Retinal pigment epithelial cell (primary cell): ENCODE measurements at places on chromosomes 1 and 21.

- DNase-seq, result no peak
These were observed 123.8 kb downstream of the PRDM16 start for GRCh38 chr1:3192825-3193224.

GRCh38 chr1:30950053-30950452 lies 41.5 kb upstream of the SDC3 start:
- no peak for DNase-seq

GRCh38 chr1:165431079-165431478 lies 13.8 kb downstream of the RXRG start:
- DNase-seq, result no peak

GRCh38 chr21:35678393-35678792 lies 381.9 kb downstream of the SETD4 start:
- DNase-seq, result no peak

DNA sequence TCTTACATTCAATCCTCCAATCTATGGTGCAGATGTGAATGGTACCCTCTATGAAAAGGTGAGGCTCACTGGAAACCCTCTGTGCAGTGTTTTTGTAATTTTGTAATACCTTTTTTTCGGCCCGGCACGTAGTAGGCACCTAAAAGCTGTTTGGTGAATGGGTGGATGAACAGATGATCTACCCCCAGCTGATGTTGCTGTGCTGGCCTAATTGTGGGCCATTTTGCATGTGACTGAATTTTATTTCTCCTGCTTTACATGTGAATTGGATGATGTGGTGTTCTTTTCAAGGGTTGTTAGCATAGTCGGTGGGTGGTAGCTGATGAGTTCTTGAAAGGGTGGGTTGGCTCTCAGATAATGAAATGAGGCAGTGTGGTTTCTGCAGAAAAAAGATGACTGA lies 10.4 kb downstream of the KDM4A start:
- DNase-seq, result no peak

- DNase-seq, result no peak
These were observed 31.1 kb upstream of the DNASE2B start for GRCh38 chr1:84367219-84367618.

GRCh38 chr1:33918368-33918767 lies 54.5 kb downstream of the HMGB4 start:
- no peak for DNase-seq

- no peak for DNase-seq
These were observed 79.1 kb upstream of the KCNE2 start for GRCh38 chr21:34284666-34285065.

- no peak for DNase-seq
These were observed 30.0 kb downstream of the CAPZB start for GRCh38 chr1:19455353-19455752.

DNA sequence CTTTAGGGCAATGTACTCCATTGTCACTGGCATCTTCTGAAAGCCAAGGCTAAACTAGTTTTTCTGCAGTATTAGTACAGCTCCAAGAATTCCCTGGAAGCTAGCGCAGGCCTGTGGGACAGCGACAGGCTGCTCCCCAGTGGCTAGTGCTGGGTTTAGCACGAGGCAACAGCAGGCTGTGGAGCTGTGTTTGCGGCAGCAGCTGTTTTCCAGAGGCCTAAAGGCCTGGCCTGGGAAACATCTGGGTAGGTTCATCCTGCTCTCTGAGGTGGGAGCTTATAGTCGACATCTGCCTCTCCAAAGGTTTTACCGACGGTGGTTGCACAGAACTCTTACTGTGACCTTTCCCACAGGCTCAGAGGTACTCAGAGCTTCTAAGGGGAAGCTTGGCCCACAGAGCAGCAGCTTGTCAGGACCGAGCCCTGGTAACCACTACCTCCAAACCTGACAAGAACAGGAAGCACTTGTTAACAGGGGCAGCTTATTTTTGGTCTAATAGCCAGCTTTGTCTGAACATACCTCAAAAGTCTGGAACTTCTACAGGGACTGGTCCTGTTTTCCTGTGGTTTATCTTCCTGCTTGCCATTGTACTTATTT lies 17.2 kb downstream of the CC2D1B start:
- no peak for DNase-seq

GRCh38 chr1:82604524-82604923 lies 803.8 kb downstream of the ADGRL2 start:
- no peak for DNase-seq

- DNase-seq, result no peak
These were observed 15.3 kb upstream of the TRNAU1AP start for GRCh38 chr1:28537457-28538199.

DNA sequence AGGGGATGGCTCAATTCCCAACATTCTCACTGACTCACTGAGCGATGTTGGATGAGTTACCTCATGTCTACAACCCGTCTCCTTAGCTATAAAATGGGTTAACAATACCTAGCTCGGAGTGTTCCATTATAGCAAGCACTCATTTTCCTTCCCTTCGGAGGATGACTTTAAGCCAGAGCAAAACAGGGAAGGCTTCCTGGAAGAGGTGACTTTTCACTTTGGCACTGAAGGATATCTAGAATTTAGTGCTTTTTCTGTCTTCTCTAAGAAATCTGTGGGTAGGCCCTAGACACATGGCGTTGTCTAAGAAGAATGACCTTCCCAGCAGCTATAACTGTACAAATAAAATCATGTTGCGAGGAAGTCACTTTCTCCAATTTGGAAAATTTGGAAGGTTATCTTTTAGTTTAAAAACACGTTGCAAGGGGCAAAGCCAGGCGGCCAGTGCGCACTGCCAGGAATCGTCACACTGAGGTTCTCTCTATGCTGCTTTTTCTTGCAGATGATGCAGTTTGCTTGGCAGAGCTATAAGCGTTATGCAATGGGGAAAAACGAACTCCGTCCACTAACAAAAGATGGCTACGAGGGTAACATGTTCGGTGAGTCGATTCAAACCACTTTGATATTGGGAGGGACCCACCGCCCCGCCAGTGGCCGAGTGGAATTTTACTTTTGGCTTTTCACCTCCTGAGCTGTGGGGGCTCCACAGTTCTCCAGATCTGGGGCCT lies 69.5 kb downstream of the MAN1C1 start:
- DNase-seq, result no peak

DNA sequence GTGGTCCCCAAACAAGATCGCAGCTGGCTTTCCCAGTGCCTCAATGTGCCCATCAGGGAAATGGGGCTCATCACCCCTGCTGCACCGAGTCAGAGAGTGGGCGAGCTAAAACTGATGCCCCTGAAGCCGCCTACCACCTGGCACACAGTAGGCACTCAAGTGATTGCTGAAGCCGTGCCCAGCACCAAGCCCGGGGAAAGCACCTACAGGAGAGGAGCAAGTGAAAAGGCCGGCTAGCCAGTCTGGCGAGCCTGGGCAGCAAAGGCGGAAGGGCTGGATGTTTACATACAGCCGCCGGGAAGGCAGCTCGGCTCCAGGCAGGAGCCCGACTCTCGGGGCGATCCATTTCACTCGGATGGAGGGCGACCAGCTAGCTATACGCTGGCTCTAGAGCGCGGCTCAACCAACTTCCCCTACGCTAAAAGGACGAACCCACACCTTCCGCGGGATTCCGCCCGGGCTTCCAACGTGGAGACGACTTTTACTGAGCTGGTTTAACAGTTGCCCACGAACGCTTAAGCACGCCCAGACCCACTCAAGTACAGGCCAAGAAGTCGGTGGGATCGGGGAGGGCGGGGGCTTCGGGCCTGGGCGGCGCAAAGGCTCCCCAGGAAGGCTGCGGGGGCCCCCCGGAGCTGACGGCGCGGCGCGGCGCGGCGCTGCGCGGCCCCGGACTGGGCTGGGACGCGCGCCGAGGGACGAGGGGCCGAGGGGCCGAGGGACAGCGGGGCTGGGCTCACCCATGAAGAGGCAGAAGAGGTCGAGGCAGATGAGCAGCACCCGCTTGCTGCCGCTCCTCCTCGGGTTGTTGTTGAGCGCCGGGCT lies 1.0 kb downstream of the PLPP3 start:
- peak; percentile 39 for DNase-seq

GRCh38 chr1:25019337-25020172 lies 89.5 kb upstream of the RUNX3 start:
- DNase-seq, result no peak

DNA sequence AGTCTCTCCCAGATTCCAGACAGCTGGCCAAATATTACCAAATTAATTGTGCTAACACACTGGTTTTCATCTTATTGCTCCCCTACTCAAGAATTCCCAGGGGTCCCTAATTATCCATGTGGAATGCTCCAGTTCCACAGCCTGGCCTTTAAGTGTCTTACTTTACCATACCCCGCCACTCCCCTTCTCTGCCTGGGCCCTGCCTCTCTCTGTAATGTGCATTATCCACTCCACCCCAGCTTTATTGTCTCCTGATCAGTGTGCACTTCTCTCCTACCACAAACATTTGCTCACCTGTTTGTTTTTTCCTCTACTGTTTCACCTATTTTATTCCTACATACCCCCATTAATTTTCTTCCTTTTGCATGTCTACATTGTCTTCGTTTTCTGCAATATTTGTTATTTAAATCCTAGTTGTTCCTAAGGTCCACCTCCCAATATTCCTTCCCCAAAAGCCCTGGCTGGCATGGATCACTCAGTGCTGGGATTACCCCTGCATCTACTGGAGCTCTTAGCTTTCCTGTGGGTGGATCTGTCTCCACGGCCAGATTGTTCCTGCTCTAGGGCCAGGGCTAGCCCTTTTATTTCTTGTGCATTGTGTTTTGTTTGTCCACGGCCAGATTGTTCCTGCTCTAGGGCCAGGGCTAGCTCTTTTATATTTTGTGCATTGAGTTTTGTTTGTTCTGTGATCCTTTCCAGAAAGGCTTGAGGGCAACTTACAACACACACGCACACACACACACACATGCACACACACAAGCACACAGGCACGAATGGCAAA lies 33.4 kb upstream of the ATP1B1 start:
- no peak for DNase-seq

DNA sequence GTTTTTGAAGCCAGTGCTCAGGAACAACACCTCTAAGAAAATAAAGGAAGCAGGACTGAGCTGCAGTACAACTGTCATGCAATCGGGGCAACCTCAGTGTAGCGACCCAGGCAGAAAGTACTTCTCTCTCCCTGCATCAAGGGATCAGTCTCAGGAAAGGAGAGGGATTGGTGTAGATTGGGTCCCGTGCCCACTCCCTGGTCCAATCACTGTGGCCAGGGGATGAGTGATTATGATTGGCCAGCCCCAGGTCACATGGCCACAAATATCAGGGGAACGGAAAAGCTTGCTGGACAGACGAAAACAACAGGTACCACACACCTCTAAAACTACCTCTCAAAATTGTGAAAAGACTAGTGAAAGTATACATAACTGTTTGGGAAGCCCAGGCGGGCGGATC lies 136.2 kb upstream of the F3 start:
- DNase-seq, result no peak

GRCh38 chr1:29136391-29136915 lies 12.8 kb upstream of the TMEM200B start:
- no peak for DNase-seq

GRCh38 chr1:85672031-85672660 lies 36.1 kb downstream of the ZNHIT6 start:
- DNase-seq, result no peak

DNA sequence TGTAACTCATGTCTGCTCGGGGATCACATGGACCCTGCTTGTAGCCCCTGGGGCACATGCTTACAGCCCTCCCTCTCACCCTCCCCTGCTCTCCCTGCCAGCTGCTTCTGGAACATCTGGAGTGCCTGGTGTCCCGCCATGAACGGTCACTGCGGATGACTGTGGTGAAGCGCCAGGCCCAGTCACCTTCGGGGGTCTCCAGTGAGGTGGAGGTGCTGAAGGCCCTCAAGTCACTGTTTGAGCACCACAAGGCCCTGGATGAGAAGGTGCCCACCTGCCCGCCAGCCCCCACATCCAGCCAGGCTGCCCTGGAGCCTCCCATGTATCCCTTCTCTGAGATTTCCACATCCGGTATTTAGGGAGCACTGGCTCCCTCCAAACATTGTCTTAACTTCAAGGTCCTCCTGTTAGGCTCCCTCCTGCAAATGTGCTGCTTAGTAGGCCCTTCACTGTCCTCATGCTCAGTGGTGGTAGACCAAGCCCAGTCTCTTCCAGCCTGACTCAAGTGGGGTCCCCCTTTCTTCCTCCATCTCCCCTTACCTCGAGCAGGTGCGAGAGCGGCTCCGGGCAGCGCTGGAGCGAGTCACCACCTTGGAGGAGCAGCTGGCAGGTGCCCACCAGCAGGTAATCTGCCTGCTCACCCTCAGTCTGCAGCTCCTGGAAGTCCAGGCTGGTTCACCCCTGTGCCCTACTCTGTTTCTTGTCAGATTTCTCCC lies 17.7 kb downstream of the PPFIA4 start:
- DNase-seq, result no peak

DNA sequence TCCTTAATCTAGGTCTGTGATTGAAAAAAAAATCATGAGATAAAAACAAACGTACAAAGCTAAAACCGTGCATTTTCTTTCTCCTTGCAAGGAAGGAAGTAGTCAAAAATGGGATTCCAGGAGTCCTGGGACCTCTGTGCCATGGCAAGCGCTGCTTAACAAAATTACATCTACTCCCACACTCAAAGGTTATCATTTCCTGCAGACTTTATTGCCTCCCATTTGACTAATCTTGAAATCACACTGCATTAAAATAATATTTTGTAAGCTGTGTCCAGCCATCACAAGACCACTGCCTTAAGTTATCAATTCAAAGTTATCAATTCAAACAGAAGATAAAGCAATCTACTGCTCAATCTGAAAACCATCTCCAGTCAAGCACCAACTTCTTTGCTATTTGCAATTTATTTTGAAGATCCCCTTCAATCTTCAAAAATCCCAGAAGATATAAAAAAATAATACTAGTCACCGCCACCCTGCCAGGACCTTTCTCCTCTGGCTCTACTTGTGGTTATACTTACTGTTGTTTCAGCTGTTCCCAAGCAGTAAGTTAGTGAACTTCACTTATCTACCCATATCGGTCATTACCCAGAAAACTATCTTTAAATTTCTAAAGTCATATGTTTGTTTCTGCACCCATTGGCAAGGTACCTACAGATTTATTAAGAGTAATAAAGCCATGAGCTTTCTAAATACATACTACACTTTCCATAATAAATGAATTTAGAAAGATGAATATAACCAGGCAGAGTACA lies 38.1 kb upstream of the RAP1GAP start:
- DNase-seq, result no peak

DNA sequence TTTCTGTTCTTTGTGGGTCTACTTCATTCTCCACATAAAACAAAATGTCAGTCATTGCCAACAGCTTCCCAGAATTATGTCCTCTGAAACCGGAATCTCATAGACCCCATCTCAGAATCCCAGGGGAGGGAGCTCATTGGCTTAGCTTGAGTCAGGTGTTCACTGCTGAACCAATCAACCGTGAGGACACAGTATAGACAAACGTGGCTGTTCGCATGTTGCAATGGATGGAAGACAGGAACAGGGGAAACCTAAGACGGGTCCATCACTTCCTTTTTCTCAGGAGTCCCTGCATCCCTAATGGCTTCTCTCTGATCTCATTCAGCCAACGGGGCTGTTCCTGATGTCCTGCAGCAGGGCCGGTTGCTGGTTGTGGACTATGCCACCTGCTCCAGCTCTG lies 9.1 kb downstream of the CELA2A start:
- DNase-seq, result no peak

GRCh38 chr1:58067082-58067481 lies 479.4 kb downstream of the OMA1 start:
- DNase-seq, result no peak

DNA sequence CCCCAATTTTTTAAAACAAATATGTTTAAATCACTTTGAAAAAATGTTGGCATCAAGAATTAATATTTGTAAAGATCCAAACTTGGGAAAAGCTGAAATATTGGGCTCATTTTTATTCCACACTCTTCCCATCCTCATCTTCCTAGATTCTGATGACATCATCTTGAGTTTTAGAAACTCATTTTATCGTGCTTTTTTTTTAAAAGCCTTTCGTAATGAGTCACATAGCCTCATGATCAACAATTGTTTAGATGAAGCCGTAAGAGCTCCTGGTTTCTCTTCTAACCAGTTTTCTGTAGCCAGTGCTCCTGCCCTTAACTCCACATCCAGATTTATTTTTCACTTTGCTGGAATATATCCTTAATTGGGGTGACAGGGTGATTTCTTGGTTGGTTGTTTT lies 78.6 kb downstream of the POFUT2 start:
- DNase-seq, result no peak
